Activated CD4-positive, alpha-beta T cell treated with anti-CD3 and anti-CD28 coated beads, Interleukin-10, Interleukin-2, amounts not matched to agents 100 ng/mL and 50 ng/mL, durations not matched to agents 16 hours and 8 hours (primary cell): ENCODE measurements at places on chromosomes 2 and 18.

DNA sequence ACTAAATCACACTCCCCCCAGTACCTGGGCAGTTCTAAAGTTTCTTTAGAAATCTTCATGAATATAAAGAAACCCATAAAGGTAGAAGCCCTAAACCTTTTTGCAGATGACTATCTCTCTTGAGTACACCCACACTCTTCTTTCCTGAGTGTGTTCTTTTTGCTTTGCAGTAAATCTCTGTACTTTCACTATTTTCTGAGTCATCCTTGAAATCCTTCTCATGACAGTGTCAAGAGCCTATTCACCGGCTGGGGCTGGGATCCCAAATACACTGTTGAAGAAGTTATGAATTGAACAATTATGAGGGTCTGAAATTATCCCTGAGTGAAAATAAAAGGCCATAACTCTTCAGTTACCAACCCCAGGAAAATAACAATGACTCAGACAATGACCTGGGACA is 133.9 kb upstream of the CCDC195 start:
- DNase-seq: peak; percentile 23

DNA sequence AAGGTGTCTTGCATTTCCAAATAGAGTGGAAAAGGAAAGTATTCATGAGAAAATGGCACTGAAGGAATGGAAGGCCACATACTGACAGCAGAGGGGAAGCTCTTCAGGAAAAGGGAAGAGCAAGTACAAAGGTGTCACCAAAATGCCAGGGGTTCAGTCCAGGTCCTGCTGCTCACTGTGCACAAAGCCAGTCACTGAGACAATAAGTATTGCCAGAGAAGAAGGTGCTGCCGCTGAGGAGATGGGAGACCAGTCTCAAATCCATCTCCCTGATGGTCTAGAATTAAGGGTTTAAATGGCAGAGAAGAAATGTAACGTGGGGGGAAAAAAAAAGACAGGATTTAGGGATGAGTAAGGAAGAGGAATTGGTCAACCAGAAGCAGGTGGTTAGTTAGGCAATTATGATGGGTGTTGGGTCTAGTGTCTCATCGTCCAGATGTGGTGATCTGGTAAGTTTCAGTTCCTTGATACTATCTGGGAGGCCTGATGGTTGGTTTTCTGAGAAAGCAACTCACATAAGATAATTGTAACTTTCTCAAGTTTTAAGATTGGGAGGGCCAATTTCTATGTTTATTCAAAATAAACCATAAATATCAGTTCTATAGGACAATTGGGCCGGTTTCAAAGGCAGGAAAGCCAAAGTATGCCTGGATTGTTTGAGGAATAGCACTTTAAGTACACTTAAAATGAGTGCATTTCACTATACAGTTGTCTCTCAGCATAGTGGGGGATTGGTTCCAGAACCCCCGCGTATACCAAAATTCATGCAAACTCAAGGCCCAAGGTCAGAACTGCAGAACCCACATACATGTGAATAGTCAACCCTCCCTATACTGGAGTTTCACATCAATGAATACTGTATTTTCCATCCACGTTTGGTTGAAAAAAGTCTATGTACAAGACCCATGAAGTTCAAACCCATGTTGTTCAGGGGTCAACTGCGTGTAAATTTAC is 109.1 kb upstream of the DNAJC10 start:
- no peak for DNase-seq

GRCh38 chr2:237779521-237779920 is 19.1 kb upstream of the RBM44 start:
- no peak for DNase-seq

- DNase-seq: no peak
These were observed 463 bp upstream of the ALPP start for GRCh38 chr2:232377841-232378734.
